Activated naive CD4-positive, alpha-beta T cell treated with anti-CD3 and anti-CD28 coated beads, Interleukin-2, amount 50 U/mL, for 16 hours (primary cell): ENCODE measurements at places on chromosomes 1 and 21.

DNA sequence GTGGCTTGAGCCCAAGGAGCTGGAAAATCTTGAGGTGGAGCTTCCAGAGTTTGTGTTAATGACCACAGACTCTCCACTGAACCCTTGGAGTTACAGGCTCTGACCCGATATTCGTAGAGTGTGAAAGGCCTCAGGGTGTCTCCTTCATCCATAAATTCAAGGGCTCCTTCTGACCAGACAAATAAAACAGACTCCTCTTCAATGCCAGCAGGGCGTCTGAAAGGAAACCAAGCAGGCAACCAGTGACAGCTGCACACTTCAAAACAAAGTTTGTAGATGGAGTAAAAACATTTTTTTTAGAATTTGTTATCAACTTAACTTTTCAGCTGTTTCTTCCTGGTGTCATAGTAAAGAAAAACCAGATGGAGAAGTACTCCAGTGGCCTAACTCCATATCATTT is 161.1 kb downstream of the KCTD3 start:
- no peak for DNase-seq

DNA sequence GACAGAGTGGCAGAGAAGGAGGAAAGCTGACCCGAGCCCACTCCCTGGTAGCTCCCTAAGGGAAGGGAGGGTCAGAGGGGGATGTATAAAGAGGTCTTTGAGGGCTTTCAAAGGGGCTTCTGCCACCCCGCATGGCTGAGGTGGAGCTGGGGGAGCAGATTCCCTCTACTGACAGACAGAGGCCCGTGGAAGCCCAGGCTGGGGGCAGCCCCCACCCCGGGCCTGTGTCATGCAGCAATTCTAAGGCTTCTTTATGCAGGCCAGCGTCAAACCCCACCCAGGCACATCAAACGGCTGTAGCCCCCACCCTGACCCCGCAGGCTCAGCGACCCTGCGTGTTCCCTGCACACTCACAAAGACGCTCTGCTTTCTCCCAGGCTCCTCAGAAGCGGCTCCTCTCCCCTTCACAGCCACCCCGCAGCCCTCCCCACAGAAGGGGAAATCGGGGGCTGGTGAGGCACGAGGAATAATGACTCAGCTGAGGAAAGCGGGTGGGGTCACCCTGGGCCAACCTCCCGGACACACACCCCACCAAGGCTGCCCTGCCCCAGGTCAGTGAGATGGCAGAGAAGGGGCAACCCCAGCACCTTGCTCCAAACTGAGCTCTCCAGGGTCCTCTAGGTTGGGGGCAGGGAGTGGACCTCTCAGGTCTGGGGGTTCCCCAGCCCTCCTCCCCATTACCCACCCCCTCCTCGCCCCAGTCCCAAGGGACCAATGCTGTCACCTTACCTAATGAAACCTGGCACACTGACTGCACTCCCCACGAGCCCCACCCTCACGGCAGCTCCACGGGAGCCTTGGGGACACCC is 10.8 kb downstream of the SLC45A3 start:
- no peak for DNase-seq

GRCh38 chr1:152461544-152461943 is 47.5 kb upstream of the CRNN start:
- peak; percentile 42 for DNase-seq

- no peak for DNase-seq
Observed at GRCh38 chr1:194104247-194104844, 917.9 kb upstream of the B3GALT2 start.

DNA sequence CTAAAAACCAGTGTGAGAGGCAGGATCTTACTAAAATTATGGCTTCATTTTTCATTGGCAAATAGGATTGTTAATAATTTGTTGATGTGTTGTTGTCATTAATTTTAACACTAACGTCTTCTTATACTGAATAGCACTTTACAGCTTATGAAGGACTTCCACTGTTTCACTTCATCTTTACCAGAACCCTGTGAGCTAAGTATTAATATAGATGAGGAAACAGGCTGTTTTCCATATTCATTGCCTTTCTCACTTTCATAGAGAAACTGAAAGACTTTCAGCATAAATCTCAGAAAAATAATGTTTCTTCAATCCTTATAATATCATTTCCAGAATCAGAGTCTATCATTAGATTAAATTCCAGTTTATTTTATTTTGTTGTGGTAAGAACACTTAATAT is 8.5 kb downstream of the MAP10 start:
- no peak for DNase-seq

DNA sequence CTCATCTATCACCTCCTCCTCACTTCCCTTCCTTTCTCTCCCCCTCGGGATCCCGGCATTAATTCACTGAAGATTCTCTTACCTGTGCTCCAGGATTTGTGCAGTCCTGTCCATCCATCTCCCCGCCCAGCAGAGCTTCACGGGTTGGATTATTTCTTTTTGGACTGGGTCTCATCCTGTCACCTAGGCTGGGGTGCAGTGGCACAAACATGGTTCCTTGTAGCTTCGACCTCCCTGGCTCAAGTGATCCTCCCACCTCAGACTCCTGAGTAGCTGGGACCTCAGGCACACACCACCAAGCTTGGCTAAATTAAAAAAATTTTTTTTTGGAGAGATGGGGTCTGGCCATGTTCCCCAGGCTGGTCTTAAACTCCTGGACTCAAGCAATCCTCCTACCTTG is 12.3 kb upstream of the CSF3R start:
- no peak for DNase-seq

GRCh38 chr1:44408632-44409602 is 3.9 kb downstream of the RNF220 start:
- no peak for DNase-seq

DNA sequence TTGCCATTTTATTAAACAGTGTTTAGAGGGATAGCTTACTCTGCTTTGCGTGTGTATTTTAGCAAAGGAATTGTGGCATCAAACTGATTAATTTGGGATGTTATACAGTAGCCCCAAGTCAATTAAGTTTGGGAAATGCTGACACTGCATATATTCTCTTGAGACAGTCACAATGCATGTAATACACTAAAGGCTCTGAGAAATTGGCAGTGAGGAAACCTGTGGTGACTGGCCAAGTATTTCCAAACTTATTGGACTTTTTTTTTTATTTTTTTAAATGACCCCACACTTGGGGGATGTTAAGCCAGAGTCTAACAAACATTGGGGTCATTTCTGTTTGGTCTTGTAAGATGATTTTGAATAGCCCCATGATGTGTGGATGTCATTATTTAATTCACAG is 67.3 kb upstream of the RAVER2 start:
- no peak for DNase-seq

DNA sequence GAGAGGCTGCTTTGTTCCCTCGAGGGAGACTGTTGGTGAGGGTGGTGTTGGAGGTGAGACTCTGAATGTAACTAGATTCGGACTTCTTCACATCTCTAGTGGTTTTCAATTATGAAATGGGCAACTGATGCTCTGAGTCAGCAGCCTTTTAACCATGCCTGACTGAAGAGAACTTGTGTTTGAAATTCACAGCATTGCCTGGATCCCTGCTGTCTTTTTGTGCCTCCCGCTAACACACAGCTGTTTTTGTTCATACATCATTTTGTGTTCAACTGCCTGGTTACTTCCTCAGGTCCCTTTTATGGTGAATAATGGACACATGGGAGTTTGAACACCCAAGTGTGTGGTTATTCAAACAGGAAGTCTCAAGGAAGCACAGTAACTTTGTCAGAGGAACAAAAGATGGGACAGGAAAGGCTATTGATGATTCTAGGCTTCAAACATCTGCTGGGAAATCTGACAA is 16.8 kb downstream of the LAMC1 start:
- DNase-seq, result no peak

- no peak for DNase-seq
Observed at GRCh38 chr1:221778125-221778524, 36.2 kb upstream of the DUSP10 start.

DNA sequence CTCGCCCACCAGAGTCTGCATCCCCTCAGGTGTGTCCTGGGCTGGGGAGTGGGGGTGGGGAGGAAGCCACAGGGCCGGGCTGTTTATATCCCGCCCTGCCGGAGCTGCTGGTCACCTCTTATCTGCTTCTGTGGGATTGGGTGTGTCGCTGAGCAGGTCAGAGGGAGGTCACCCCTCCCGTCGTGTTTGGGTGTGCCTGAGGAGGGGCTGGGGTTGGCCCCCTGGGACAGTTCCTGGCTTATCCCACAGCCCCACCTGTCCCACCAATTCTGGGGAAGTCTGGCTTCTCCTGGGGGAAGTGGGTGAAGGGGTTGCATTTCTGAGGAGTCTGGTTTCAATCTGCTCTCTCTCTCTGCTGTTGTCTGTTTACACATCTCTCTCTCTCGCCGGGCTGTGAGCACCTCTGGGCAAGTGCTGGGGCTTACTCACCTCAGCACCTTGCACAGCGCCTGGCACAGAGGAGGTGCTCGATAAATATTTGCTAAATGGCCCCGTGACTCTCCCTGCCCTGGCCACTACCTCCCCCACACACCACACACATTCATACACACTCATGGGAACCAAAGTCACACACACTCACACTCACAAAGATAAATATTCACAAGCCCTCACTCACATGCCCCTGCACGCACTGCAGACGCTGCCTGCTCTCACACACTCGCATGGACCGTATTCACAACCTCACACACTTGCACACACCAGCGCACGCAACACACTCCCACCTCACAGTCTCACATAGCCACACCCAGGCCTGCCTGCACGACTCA is 8.3 kb downstream of the ELF3 start:
- no peak for DNase-seq

DNA sequence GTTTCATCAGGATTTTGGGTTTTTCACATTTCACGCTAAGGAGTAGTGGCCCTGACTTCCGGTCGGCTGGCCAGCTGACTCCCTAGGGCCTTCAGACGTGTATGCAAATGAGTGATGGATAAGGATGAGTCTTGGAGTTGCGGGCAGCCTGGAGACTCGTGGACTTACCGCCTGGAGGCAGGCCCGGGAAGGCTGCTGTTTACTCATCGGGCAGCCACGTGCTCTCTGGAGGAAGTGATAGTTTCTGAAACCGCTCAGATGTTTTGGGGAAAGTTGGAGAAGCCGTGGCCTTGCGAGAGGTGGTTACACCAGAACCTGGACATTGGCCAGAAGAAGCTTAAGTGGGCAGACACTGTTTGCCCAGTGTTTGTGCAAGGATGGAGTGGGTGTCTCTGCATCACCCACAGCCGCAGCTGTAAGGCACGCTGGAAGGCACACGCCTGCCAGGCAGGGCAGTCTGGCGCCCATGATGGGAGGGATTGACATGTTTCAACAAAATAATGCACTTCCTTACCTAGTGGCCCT is 23.1 kb upstream of the TNFRSF1B start:
- peak; percentile 33 for DNase-seq
